CD4-positive, alpha-beta memory T cell (primary cell): ENCODE measurements at places on chromosomes 1 and 21. TPM values are rescaled to one million over a fixed set of nuclear protein-coding genes. Genes with fewer than 3 reads are reported as not detected.

The DISP1 gene
- 4.2 TPM for total RNA-seq

The APOBEC4 gene
- total RNA-seq, result not detected

The FAM72B gene
- total RNA-seq, result not detected

The VASH2 gene
- total RNA-seq, result not detected

The CELA3A gene
- not detected for total RNA-seq
